ENCODE measurements at places on chromosomes 2 and 18.

- no peak for DNase-seq
Measured at GRCh38 chr2:68292108-68292710, 27.5 kb downstream of the CNRIP1 start.

GRCh38 chr18:43539862-43540261 is 262.6 kb upstream of the SYT4 start:
- DNase-seq, result no peak

GRCh38 chr2:167209784-167210183 is 321.5 kb downstream of the XIRP2 start:
- no peak for DNase-seq

DNA sequence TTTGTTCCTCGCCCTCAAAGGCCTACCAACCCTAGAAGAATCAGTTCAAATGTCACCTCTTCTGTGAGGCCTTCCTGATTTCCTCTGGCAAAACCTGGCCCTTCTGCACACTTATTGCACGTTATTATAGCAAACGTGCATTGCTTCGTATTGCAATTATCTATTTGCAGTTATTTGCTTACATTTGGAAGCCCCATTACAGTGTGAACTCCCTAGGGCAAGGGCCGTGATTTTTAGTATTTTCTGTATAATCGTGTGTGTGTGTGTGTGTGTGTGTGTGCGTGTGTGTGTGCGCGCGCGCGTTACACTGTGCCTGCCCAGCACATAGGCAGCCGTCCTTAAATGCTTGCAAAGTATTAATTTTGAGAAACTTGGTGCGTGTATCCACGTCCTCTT is 460 bp upstream of the SEMA4F start:
- no peak for DNase-seq

Data from AG04450 (cell line).